ENCODE measurements at places on chromosomes 2 and 18.

- DNase-seq, result peak; percentile 21
These were observed 1.1 kb upstream of the PPP3R1 start for GRCh38 chr2:68253219-68254068.

GRCh38 chr2:150762571-150762970 lies 275.1 kb upstream of the RND3 start:
- DNase-seq, result peak; percentile 1

GRCh38 chr18:76428396-76429261 lies 66.4 kb downstream of the ZNF516 start:
- no peak for DNase-seq

GRCh38 chr2:231342061-231342711 lies 53.3 kb upstream of the B3GNT7 start:
- no peak for DNase-seq

- DNase-seq, result peak; percentile 87
These were observed 113.6 kb downstream of the LAMA1 start for GRCh38 chr18:7004009-7004408.

- DNase-seq, result no peak
These were observed 30.4 kb downstream of the KCNK3 start for GRCh38 chr2:26722911-26723310.

GRCh38 chr2:108640731-108641130 lies 78.6 kb upstream of the RANBP2 start:
- no peak for DNase-seq

DNA sequence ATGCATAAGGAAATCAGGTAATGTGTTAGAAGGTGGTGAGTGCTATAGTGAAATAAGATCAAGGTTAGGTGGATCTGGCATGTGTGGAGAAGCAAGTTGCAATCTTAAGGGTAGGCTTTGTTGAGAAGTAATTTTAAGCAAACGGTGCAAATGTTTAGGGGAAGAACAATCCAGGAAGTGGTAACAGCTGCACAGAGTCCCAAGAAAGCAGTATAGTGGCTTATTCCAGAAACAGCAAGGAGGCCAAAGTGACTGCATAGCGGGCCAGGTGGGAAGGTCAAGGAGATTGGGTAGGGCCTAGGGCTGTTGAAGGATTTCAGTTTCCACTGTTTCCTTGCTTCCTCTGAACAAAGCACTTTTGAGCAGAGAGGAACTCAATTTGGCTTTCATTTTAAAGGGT lies 30.0 kb upstream of the RAB1A start:
- DNase-seq, result no peak

DNA sequence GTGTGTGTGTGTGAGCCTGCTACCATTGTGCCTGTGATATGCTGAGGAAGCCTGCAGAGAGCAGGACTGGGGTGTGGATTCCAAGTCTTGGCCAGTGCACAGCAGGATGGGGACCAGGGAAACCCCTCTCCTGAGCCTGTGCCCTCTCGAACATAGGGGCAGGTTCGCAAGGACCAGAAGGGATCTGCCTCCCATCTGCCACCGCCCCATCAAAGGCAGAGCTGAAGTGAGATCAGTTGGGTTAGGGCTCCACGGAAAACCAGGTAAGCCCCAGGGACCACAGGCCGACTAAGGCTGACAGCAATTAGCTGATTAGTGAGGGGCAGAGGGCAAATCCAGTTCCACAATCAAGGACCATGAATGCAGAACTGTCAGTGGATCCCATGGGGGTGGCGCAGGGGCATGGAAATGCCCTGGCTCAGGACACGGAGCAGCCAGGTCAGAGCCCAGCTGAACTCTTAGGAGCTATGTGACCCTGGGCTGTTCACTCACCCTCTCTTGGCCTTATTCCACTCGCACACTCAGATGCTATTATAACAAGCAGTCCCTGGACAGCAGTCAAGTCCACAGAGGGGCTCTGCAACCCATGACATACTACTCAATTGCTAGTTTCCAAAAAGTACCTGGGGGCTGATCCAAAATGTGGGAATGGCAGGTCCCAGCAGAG lies 84.2 kb upstream of the ID2 start:
- DNase-seq, result no peak

GRCh38 chr2:65377556-65378192 lies 54.7 kb downstream of the SPRED2 start:
- DNase-seq, result no peak

DNA sequence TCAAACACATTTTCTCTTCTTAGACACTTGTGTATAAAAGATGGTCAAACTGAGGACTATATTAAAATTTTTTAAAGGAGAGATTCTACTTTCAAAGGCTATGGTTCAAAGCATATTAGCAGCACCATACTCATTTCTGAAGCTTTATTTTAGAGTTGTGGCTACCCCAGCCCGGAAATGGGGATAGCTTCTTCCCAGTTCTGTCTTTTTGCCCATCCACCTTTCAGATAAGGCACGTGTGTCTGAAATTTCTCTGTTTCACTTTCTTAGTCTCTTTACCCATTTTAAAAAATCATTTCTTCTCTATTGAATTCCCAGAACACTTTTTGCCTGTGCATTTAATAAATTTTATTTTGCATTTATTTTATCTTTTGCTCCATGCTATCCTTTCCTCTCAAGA lies 431.5 kb downstream of the RNF144A start:
- DNase-seq, result no peak

DNA sequence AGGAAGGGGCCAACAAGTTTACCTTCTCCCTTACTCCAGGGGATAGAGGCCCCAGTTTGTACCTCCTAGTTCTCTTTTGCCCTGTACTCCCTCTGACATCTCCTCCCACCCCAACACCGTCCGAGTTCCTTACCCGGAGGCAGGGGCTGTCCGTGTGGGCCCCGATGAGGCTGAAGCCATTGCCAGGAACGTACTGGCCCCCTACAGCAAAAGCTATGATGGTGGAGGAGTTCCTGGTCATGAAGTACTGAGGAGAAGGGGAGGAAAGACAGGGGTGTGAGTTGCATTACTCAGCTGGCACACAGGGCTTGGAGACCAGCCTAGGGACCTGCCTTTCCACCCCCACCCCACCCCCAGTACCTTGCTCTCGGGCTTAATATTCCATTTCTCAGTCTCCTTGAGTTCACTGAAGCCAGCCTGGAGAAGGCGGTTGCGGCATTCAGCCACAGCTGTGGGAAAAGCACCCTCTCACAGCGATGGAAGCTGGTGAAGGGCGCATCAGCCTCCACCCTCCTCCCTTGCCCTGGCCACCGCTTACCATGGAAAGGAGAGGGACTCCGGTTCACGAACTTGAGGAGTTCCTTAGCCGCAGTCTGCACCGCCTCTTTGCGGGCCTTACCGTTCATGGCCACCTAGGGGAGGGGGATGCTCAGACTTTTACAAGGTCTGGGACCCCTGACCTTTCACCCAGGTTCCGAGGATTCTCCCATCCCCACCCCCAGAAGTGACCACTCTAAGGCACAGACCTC lies 1.0 kb downstream of the DNPEP start:
- DNase-seq, result no peak

GRCh38 chr2:11602563-11603204 lies 67.3 kb downstream of the NTSR2 start:
- no peak for DNase-seq

- DNase-seq, result no peak
These were observed 394.4 kb downstream of the SPAG16 start for GRCh38 chr2:213678437-213679218.

GRCh38 chr2:39665811-39666490 lies at the start of gene TMEM178A:
Gene TMEM178A (plus strand): TSS chr2:39665917. CDS start chr2:39665975, 58 bp downstream.
- DNase-seq, result peak; percentile 29

DNA sequence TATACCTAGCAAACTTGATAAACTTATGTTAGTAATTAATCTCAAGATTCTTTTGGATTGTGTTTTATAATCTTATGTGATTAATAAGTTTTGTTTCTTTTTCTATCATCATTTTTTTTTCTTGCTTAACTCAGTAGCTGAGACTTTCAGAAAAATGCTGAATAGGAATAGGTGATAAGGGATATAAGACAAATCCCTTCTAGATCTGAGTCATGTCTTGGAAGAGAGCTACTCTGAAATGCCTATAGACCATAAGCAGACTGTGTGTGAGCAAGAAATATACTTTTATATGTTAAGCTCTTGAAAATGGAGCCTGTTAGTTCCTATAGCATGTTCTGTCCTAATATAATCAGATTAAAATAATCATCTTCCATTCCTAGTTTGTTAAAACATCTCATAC lies 29.6 kb downstream of the CYBRD1 start:
- no peak for DNase-seq

- DNase-seq, result peak; percentile 46
These were observed 3.6 kb upstream of the DLX2 start for GRCh38 chr2:172106108-172106961.

DNA sequence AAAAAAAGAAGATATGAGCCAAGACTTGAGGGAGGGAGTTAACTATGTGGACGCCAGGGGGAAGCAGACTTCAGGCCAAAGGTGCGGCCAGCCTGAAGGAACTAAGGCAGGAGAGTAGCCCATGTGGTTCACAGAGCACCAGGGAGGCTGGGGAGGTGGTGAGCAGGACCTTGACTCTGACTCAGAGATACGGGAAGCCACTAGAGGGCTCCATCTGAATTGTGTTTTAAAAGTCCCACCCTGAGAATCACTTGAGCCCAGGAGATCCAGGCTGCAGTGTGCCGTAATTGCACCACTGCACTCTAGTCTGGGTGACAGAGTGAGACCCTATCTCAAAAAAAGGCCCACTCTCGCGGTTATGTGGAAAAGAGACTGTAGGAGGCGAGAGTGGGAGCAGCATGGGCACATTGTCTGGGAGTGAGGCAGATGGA lies 12.3 kb downstream of the CEP192 start:
- no peak for DNase-seq

- no peak for DNase-seq
These were observed 184.2 kb downstream of the ZNF521 start for GRCh38 chr18:25167612-25168410.

- DNase-seq, result peak; percentile 41
These were observed 37.8 kb upstream of the MRPL19 start for GRCh38 chr2:75608684-75609333.

DNA sequence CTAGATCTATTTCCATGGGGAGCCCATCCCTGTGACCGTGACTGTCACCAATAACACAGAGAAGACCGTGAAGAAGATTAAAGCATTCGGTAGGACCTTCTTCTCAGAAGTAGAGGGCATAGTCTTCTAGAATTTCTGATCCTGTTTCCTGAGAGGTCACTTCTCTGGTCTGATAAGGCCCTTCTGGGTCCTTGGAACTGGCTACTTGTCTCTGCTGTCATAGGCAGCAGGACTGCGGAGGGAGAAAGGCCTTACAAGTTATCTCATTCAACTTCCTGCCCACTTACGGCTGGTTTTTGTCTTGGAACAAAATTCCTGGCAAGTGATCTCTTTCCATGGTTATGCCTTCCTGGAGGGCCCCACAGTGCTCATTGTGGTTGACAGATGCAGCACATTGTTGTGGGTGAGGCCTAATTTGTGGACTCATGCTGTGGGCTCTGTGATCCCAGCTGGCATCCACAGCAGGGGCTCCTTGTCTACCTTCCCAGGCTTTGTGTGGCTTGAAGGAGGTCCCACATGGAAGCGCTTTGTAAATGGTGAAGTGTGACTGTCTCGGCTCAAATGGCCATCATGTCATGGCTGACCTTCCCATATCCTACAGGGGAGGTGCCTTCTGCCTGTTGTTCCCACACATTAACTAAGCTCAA lies 22.0 kb downstream of the SAG start:
- peak; percentile 57 for DNase-seq

DNA sequence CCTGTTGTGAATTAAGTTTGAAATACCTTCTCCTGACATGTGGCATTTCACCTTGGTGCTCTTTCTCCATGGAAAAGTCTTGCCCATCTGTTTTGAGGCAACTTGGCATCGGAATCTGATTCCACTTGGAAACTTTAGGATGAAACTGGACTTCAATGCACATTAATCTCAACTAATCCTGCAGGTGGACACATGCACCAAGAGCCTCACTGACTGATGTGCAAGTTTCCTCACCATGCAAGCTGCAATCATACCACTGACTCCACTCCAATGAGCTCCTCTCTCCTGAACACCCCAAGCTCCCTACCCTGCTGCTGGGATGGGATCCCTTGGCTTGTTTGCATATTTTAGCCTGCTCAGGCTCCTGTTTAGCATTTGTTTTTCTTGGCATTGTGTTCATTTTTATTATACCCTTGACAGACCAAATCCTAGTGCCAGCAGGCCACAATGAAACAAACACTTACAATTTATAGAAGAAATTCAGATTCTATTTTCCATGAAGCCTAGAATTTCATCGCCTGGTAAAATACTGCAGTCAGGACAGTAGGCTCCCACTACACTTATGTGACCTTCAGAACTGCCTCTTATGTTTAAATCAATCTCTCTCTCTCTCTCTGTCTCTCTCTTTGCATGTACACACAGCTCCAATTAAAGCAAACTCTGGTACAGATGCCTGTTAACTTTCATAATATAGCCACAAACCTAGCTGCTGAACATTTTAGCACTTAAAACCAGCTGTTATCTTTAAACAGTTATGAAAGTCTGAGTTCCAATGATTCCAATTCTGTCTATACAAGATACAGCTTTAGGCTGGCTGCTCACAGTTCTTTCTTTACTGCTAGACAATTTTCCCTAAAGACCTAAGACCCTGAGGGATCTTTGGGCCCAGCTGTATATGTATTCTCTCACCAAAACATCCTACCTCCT lies 141.5 kb downstream of the OSR1 start:
- DNase-seq, result no peak

GRCh38 chr2:72220170-72220569 lies 72.5 kb upstream of the CYP26B1 start:
- no peak for DNase-seq

All from NCI-H1092 treated with DMSO at 0.1 percent for 48 hours (cell line).